ENCODE measurements at places on chromosomes 7 and 10.

DNA sequence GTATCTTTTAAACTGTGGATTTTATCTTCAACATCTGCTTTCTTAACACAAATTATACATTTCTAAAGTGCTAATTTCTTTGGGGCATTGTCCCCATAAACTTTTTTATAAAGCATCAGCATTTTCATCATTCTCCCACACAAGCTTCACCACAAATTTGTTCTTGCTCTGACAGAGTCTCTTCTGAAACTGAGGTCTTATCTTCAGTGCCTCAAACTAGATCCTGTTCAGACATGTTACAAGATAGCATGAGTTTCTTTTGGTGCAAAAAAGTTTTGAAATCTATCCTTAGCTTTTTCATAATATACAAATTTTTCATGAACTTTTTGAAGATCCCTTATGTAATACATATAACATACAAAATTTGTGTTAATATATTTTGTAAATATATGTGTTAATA, 346.6 kb downstream of the IPMK start:
- no peak for DNase-seq

DNA sequence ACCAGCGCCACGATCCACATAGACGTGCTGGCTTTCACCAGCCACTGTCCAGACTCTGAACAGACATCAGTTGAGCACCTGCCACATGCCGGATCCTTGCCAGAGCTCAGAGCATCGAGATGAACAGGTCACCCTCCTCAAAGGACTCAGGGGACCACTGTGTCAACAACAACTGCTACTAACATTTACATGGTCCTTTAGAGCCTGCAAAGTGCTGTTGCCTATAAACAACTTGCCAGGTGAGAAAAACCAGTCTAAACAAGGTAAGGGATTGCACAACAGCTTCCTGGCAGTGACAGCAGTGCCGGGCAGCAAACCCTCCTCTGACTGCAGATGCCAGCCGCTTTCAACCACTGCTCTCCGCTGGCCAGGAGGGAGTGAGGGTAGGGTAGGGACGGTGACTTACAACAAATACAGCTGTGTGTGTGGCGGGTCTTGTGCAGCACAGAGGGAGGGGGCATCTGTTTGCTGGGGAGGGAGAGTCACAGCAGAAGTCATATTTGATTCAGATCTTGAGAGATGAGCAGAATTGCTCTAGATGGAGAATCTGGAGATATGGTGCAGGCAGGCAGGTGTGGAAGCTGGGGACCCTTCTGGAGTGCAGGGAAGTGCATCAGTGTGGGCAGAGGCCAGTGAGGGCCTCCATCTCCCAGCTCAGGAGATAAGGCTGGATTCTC, 32.8 kb upstream of the RHEB start:
- DNase-seq: no peak

- DNase-seq: no peak
These were observed 55.4 kb downstream of the MKI67 start for GRCh38 chr10:128070721-128071416.

- DNase-seq: no peak
These were observed 10.5 kb upstream of the EDRF1 start for GRCh38 chr10:125708971-125709503.

- no peak for DNase-seq
These were observed 20.3 kb downstream of the CELF2 start for GRCh38 chr10:11037991-11038390.

DNA sequence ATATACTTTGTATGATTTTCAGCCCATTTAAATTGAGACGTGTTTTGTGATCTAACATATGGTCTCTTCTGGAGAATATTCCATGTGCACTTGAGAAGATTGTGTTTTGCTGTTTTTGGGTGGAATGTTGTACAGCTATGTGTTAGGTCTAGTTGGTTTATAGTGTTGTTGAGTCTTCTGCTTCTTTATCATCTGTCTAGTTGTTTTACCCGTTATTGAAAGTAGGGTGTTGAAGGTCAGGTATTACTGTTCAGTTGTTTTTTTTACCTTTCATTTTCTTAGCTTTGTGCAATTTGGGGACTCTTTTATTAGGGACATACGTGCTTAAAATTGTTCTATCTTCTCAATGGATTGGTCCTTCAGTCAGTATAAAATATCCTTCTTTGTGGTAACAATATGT, 18.5 kb downstream of the SEPTIN7 start:
- no peak for DNase-seq

GRCh38 chr7:159042103-159042502, 102.6 kb downstream of the VIPR2 start:
- DNase-seq: no peak

DNA sequence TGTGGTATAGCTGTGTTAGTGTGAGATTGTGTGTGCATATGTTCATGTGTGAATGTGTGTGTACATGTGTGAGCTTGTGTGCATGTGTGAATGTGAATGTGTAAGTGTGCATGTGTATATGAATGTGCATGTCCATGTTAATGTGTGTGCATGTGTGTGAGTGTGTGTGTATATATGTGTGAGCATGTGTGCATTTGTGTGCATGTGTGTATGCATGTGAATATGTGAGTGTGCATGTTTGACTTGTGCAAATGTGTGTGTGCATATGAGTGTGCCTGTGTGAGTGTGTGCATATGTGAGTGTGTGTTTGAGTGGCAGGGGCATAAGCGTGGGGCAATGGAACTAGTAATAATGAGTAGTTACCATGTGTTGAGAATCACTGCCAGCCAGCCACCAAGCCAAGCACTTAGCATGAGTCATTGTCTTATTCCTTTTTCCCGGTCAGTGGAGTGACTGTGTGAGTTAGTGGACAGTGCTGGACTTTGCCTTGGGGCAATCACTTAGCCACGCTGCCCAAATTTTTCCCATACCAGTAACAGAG, 46.3 kb upstream of the SHH start:
- DNase-seq: no peak

- no peak for DNase-seq
These were observed 232.1 kb upstream of the PCLO start for GRCh38 chr7:83394776-83395175.
